Vagina (tissue), 2 donors: ENCODE measurements at places on chromosomes 2 and 18. TPM values are rescaled to one million over a fixed set of nuclear protein-coding genes. Genes with fewer than 3 reads are reported as not detected.

SLC11A1 gene
- 36.6 TPM for total RNA-seq

KCNIP3 gene
- 27.5 TPM for total RNA-seq

DNA sequence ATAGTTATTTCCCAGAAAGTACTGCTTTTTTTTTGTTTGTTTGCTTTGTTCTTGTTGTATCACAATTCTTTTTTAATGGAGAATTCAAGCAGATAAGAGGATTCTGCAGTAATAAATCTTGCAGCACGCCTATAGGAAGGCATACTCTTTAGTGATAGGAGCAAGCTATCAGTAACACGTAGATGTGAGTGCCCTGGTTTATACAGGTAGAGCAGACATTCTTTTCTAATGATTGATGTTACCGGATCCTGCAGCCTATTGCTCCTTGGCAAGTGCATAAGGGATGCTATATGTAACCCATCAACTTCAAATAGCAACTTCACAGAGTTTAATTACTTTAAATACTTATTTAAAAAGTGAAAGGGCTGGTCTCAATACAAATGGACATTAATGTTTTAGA lies 834.2 kb upstream of the GCFC2 start:
- no peak for DNase-seq

- no peak for DNase-seq
These were observed 13.3 kb downstream of the SLC66A2 start for GRCh38 chr18:79938196-79938595.

GRCh38 chr2:183113630-183114029 lies 10.6 kb upstream of the NUP35 start:
- DNase-seq, result no peak

EGR4 gene
- total RNA-seq, result not detected

GRCh38 chr2:213187833-213188532 lies 36.6 kb upstream of the IKZF2 start:
- DNase-seq, result no peak

CDCA7 gene
- total RNA-seq, result 9.1 TPM
